ENCODE measurements at places on chromosomes 7 and 10.

GRCh38 chr7:155356323-155357105 is 58.8 kb downstream of the INSIG1 start:
- DNase-seq, result no peak

GRCh38 chr7:77473229-77474005 is 57.3 kb upstream of the GSAP start:
- no peak for DNase-seq

GRCh38 chr7:134371536-134371935 is 54.8 kb upstream of the SLC35B4 start:
- no peak for DNase-seq

- no peak for DNase-seq
These were observed 75.4 kb downstream of the HDAC9 start for GRCh38 chr7:18570890-18571478.

DNA sequence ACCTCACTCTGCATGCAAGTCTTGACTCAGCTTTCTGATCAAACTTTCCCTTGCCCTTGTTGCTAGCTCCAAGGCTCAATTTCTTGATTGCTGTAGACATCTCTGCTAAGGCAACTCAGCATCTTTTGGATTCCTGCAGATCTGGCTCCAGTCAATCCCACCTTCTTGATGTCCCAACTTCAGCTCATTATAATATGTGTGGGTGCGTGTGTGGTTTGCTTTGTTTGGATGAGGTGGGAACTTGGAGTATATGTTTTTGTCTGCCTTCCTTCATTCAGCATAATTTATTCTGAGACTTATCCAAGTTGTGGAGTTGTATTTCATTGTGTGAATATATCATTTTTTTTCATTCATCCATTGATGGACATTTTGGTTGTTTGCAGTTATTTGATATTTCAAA is 364.8 kb upstream of the IGFBP3 start:
- DNase-seq, result no peak

DNA sequence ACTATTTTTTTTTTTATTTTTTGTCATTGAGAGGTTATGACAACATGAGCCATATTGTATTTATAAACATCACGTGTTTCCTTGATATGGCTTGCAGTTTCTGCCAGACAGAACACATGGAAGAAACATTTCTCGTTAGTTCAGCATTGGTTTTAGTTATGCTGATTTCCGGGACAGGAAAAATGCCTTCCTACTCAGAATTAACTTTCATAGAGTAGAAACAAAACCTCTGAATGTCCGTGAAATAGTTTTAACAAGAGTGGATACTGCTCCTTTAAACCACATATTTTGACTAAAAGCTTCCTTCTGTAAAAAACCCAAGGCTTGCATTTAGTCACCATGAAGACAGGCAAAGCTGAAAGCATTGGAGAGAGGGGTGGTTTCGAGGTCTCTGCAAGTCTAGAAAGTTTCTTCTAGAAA is 240.4 kb downstream of the KIAA1217 start:
- DNase-seq, result no peak

GRCh38 chr10:101466016-101466912 is 112.3 kb downstream of the BTRC start:
- no peak for DNase-seq

GRCh38 chr7:39741942-39742623 is 118.7 kb downstream of the RALA start:
- peak; percentile 52 for DNase-seq

- DNase-seq, result no peak
These were observed 181.9 kb downstream of the USP6NL start for GRCh38 chr10:11429439-11430052.

GRCh38 chr10:88668465-88668864 is 4.2 kb downstream of the LIPF start:
- DNase-seq, result no peak

DNA sequence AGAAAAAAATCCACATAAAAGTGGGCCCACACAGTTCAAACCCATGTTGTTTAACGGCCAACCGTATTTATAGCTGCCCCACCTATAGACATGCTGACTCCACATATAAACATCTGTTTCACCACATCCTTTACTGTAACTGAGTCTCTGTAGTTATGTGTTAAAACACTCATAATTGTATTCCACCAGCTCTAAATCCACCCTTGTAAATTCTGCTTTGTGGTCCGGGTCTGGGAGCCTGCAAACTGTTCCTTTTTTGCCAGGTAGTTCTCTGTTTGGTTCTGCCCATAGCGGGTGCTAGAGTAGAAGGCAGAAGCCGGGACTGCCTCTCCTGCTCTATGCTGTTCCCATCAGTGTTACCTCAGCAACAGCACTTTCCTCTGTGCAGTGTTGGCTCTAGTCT is 20.2 kb upstream of the FHIP2A start:
- DNase-seq, result no peak

- no peak for DNase-seq
These were observed 183.7 kb downstream of the SORCS1 start for GRCh38 chr10:106980495-106981451.

DNA sequence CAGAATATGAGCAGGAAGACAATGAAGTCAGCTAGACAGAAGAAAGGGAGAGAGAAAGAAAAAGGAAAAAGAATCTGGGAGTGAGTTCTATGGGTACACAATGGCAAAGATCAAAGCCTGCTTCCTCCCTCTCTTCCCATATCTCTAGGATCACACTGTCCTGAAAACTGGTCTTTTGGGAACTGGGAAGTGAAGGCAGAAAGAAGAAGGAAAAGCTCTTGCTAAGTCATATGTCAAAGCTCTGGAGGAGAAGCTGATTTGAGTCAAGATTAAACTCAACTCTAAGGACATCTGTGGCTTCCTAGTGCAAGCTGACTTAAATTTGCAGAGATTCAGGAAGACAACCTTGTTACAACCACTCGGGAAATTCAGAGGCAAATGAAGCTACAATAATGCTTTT is 147.5 kb downstream of the DOCK4 start:
- DNase-seq, result no peak

DNA sequence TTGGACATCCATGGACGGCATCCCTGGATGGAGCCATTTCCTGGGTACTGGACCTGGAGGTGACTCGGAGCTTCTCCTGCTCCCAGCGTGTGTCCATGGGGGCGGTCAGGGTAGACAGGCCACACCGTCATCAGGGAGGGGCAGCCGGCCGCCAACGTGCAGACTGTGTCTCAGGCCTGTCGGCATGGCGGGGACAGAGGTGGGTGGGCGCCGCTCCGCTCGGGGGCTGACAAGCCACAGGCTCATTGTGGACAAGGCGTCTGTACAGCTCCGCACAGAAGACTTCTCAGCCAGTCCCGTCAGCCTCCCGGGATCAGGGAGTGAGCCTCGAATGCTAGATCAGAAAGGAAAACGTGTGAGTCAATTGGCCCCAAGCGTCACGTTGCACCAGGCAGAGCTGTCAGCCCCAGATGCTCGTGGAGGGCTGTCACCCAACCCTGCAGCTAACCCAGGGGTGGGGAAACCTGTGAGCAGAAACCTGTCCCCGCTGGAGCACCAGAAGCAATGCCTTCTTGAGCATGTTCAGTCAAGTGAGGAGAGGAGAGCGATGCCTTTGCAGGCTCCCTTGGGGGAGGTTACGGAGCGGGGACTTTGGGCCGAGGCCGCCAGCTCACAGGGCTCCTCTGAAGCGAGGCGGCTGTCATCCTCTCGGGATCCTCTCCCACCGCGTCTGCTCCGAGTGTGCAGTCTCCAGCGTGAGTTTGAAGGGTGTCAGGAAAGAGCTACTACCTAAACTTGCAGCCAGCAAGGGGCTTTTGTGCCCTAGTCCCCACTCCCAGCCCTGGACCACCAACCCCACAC is 16.0 kb upstream of the DPYSL4 start:
- DNase-seq, result no peak

GRCh38 chr10:99700649-99701048 is 31.3 kb downstream of the COX15 start:
- no peak for DNase-seq

GRCh38 chr7:127704211-127704610 is 52.2 kb downstream of the SND1 start:
- DNase-seq, result no peak

DNA sequence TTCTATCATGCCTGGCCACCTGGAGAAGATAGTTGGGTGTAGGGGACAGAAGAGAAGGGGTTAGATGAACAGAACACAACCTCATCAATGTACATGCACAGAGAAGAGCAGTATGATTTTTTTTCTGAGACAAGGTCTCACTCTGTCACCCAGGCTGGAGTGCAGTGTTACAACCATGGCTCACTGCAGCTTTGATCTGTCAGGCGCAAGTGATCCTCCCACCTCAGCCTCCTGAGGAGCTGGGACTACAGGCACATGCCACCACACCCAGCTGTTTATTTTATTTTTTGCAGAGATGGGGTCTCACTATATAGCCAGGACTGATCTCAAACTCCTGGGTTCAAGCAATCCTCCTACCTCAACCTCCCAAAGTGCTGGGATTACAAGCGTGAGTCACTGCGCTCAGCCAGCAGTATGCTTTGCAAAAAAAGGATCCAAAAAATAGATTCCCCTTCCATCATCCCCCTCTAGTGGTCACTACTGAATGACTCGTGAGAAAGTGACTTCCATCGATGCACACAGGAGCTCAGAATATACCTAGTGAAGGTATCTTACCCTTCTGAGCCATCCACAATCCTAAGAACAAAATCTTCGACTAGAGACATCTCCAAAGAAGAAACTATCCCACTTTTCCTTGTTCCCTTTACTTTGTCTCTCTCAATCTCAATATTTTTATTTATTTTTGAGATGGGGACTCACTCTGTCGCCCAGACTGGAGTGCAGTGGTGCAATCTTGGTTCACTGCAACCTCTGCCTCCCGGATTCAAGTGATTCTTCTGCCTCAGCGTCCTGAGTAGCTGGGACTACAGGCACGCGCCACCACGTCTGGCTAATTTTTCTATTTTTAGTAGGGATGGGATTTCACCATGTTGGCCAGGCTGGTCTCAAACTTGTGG is 21.0 kb downstream of the ZCWPW1 start:
- DNase-seq, result no peak

DNA sequence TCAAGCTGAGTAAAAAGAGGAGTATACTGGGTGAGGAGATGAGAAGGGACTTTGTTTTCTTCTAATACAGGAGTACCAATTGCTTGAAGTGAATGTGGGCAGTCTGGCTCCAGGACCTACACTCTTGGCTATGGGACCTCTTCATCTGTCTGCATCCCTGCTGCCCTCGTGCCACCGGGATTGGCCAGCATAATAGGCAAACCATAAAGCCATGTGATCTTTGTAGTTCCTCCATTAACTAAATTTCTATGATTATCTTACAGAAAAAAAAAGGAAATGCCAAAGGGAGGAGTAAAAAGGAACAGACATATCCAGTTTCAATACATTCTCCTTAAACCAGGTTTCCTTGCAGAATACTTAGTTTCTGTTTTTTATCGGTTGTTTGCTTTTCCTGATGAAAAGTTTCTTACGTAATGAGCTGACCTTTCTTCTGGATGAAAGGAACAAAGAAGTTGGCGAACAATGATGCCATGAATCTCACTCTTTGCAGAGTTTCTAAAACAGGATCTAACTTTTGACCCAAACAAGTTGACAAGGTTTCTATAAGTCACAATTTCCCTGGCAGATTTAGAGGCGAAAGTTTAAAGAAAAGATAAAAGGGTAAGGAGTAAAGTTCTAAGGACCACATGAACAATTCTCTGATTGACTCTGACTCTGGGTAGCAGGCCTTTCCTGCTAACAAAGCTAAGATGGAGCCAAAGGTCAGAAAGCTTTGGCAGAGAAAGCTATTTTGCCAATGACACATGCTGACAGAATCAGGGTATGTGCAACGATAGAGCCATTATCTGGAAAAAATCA is 54.1 kb downstream of the LAMB1 start:
- DNase-seq, result no peak

DNA sequence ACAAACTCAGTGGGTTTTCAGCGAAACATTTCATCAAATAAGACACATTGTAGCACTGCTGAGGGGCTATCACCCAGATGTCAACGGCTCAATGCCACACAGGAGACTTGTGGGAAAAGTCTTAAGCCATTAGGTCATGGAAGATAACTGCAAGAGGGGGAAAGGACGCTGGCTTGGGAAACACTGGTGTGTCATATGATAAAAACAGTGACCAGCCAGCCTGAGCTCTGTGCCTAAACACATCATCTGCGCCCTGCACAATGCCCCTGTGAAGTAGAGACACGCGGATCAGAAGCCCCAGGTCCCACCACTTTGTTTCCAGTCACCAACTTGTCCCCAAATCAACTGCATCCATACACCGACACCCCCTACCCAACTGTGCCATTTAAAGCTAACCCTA is 116.7 kb downstream of the TNS3 start:
- DNase-seq, result no peak

GRCh38 chr7:43658718-43659548 is 70.4 kb downstream of the COA1 start:
- DNase-seq, result no peak

GRCh38 chr10:105017691-105018090 is 376.6 kb downstream of the SORCS3 start:
- no peak for DNase-seq
